ENCODE measurements at places on chromosomes 12 and 14. TPM values are rescaled to one million over a fixed set of nuclear protein-coding genes. Genes with fewer than 3 reads are reported as not detected.

The TWF1 gene
- total RNA-seq = 126 TPM

The FZD10 gene
- total RNA-seq = not detected

The HCAR2 gene
- not detected for total RNA-seq

The TTC6 gene
- total RNA-seq = 1.8 TPM

The B4GALNT3 gene
- 9.1 TPM for total RNA-seq

The ATL1 gene
- total RNA-seq = 6.6 TPM

The TAS2R43 gene
- 2.1 TPM for total RNA-seq

The OR6C70 gene
- not detected for total RNA-seq

The TMEM132C gene
- total RNA-seq = 2.5 TPM

The LTBP2 gene
- 10.7 TPM for total RNA-seq

The RIMBP2 gene
- 8.8 TPM for total RNA-seq

The ABCD2 gene
- total RNA-seq = 0.54 TPM

The CFAP251 gene
- not detected for total RNA-seq

The KRT4 gene
- total RNA-seq = not detected

The TPPP2 gene
- total RNA-seq = not detected

The MMP19 gene
- 44.6 TPM for total RNA-seq

The KLHDC1 gene
- total RNA-seq = 3.7 TPM

The OAS1 gene
- 73.1 TPM for total RNA-seq

The RNASE7 gene
- not detected for total RNA-seq

The TMCC3 gene
- 31.5 TPM for total RNA-seq
